Fibroblast of skin of right biceps (primary cell): ENCODE measurements at places on chromosomes 16 and 17.

DNA sequence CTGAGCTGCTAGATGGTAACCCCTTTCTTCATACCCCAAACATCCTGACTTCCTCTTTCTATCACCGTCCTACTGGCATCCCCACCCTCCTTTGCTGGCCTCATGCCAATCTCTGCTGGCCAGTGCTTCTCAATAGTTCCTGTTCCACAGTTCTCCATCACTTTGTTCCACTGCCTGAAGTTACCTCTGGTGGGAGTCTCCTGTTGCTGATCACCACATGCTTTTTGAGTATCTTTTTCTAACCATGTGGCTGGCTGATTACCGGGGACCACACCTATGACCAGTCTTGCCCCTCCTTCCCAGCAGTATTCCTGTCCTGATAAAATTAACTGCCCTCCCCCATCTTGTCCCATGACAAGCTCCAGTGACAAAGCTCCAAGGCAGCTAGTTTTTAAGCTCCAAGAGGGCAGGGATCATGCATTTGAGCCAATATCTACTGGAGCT, 380.4 kb upstream of the CCL2 start:
- DNase-seq: no peak

GRCh38 chr16:64887651-64888050, 234.2 kb downstream of the CDH11 start:
- DNase-seq: no peak

DNA sequence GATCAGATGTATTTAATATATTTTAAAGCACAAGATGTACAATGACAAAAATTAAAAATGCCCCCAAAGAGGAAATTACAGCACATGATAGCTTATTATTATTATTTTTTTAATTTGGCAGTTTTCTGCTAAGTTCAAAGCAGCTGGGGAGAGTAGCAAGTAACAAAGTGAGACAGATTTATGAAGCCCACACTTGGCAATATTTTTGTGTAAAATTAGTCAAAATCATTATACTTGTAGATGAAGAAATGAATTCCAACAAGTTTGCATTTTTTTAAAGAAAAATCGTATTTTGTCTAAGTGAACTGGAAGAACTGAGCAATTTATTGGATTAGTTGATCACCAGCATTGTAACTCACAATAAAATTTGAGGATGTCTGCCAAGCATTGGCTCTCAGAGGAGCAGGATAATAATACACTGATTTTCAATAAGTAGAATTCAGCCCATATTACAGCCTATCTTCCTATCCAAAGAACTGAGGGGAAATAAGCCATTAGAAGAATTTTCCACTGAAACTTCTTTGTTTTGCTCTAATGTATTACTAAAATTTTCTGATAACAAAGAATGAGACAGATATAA, 215.6 kb downstream of the MAP2K6 start:
- DNase-seq: no peak

DNA sequence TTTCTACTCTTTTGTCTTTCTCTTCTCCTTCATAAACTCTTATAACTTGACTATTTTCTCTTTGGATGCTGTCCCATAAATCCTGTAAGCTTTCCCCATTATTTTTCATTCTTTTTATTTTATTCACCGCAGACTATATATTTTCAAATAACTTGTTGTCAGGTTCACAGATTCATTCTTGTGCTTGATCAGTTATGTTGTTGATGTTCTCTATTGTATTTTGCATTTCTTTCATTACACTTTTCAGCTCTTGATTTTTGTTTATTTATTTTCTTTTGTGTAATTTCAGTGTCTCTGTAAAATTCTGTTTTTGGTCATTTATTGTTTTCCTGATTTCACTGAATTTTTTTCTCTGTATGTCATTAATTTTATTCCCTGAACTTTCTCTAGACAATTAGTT, 49.2 kb downstream of the EFCAB13 start:
- DNase-seq: no peak

DNA sequence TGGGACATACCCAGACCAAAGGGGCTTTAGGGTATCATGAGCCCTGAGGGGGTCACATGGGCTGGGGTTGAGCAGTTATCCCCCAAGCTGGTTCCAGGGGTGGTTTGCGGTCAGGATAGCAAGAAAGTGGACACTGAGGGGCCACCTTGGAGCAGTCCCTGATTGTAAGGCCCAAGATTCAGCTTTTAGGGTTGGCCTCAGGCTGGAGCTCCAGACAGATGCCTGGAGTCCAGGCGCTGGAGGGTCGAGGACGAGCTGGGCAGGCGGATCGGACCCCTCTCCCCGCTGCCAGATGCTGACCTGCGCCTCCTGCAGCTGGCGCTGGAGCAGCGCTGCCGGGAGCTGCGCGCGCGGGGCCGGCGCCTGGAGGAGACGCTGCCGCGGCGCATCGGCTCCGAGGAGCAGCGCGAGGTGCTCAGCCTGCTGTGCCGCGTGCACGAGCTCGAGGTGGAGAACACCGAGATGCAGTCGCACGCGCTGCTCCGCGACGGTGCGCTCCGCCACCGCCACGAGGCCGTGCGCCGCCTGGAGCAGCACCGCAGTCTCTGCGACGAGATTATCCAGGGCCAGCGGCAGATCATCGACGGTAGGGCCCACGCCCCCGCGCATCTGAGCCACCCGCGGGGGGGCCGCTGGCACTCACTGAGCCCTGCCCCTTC, 10.0 kb downstream of the BTBD17 start:
- DNase-seq: no peak

DNA sequence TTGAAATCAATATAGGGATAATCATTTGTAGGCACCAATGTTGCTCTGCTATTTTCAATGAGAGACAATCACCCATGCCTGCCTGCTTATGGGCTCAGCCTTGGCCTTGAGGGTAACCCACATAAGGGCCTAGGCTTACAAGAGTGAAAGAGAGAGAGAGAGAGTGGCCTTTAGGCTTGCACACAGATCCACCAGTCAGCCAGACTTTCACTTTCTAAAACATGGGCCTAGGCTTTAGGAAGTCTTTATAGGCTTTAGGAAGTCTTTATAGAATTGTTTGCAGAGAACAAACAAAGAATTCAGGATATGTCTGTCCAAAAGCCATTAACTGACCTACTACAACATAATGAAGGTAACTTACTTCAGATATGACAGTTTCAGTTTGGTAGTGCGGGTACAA, 3.4 kb downstream of the ABCA9 start:
- no peak for DNase-seq

DNA sequence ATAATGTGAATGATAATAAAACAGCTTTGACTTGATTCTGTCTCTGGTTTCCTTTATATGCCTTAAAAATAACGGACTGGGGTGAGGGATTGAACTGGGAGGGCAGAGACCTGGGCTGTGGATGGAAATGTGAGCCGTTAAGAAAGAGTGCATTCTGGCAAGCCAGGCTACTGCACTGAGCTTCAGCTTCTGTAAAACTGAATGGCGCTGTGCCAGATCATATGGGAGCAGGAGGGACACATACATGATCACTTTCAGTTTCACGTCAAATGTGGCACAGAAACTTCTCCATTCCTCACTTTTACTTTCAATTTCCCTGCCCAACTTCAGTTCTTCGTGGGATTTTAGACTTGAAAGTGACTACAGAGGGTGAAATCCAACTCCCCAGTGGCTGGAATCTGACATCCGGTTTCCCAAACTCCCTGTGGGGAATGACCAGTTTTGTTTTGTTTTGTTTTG, 1.1 kb downstream of the MT2A start:
- DNase-seq: peak; percentile 81

DNA sequence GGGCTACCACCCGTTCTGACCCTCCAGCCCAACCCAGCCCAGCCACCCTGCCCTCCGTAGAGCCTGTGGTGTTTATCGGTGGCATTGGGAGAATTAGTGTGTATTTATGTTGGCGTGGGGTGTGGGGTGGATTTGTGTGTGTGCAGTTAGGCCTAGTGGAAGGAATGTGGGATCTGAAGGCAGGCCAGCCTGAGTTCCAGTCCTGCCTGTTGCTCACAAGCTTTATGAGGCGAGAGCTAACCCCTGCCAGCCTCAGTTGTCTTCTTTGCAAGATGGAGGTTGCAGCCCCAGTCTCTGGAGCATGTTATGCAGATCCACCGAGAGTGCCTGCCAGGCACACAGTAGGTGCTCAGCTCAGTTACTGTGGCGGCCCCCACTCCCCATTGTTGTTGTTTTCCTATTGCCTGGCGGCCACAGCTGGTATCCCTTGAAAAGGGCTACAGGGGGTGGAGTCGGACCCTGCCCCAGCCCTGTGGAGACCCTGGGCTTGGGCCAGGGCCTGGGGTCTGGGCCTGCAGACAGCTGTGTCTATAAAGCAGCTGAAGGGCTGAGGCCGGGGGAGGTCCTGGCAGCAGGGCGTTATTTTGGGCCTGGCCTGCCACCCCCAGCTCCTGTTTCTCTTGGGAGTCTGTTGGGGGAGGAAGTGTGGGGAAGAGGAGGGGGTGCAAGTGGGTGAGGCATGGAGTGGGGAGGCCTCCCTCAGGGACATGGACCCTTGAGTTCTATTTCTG, 5.1 kb downstream of the ERBB2 start:
- DNase-seq: peak; percentile 8

DNA sequence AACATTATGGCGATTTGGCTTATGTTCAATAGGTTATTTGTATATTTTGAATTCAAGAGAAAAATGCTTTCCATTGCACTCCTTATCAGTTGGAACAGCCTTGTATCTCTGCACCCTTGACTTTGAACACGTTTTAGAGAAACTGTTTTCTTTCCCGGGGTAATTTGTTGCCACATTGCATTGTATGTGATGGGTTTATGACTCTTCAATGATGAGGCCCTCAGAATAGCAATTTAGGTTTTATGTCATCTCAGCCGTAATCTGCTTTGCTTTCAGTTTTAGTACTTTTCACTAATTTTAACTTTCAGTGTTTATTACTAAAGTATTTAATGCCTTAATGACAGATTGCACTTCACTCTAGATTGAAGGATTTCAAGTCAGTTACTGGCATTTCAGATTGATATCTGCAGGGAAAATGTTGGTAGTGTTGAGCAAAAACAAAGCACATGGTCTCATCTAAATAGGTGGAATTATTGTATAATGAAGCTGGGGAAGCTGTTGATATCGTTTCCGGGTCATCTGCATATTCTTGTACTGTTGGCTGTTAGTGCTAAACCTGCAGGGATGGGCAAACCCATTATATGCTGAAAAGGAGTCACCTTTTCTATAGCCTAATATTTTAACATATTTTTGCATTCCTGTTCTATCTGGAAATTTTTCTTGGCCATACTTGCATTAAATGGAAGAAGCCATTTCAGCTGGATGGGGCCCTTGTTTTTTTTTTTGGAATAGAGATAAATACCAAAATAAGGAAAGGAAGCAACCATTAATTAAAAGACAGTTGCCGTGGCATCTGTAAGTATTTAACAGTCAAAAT, 2.0 kb downstream of the LUC7L3 start:
- DNase-seq: no peak

DNA sequence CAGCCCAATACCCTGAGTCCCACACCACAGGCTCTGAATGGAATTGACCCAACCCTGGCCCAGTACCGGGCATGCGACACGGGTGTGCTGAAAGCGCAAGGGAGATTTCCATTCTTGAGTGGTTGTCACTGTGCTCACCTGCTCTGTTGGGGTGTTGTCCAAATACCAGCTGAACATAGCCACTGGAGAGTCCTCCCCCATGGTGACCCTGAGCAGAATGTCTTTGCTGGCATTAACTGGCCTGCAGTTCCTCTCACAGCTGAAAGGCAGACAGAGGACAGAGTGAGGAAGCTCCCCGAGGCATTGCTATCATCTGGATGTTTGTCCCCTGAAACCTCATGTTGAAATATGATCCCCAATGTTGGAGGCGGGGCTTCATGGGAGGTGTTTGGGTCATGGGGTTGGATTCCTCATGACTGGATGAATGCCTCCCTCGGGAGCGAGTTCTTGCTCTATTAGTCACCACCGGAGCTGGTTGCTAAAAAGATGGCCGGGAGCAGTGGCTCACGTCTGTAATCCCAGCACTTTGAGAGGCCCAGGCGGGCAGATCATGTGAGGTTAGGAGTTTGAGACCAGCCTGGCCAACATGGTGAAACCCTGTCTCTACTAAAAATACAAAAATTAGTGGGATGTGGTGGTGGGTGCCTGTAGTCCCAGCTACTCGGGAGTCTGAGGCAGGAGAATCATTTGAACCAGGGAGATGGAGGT, 57.3 kb upstream of the BCO1 start:
- peak; percentile 99 for DNase-seq

- no peak for DNase-seq
Observed at GRCh38 chr16:66840883-66841282, 3.3 kb upstream of the CA7 start.

- DNase-seq: no peak
Observed at GRCh38 chr17:66971730-66972441, 7.4 kb downstream of the CACNG4 start.

- DNase-seq: peak; percentile 19
Observed at GRCh38 chr17:81057079-81057730, 22.3 kb downstream of the BAIAP2 start.

GRCh38 chr16:19316846-19317245, 31.3 kb downstream of the CLEC19A start:
- no peak for DNase-seq

DNA sequence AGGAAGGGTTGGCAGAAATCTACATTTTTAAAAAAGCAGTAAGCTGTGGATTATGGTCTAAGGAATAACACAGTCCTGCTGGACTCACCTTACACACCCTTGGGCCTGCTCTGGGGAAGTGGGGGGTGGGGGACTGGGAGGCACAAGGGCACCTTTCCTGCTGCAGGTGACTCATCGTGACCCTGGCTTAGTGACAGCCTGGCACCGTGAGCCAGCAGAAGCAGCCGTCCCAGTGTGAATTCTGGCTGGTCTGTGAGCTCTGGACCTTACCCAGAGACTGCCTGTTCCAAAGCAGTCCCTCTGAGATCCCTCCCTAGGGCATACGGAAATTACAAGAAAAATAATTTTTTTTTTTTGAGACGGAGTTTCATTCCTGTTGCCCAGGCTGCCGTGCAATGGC, 4.2 kb upstream of the CRK start:
- no peak for DNase-seq

GRCh38 chr16:87414251-87414680, 22.1 kb downstream of the MAP1LC3B start:
- no peak for DNase-seq

DNA sequence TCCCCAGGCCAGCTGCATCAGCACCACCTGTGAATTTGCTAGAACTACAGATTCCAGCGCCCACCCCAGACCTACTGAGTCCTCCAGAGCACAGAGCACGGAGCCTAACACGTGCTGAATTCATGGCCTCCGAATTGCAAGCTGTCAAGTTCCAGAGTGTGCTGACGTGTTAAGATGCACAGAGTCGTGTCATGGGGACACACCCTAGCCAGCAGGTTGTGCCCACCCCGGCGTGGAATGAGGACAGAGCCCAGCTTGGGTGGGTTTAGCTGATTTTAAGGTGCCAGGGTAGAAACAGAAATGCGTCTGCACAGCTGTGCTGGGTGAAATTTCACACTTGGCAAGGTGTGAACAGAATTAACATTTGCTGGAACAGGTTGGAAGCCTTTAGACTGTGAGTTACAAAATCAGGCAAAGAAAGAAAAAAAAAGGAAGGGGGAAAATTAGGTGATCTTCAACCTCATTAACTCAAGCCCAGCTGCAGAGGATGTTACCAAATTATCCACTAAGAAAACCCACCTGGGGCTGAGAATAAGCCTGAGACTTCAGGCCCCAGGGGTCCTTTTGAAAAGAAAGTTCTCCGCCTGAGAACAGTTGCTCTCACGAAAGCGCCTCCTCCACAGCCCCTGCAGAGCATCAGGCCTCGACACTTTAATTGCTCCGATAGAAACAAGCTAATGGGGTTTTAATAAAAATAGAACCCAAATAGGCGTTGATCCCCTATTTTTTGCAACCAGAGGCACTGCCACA, 27.1 kb downstream of the GINS3 start:
- no peak for DNase-seq

GRCh38 chr16:1311738-1312466, 2.5 kb downstream of the UBE2I start:
- no peak for DNase-seq

GRCh38 chr16:80894091-80894490, 89.7 kb upstream of the CDYL2 start:
- DNase-seq: no peak

- no peak for DNase-seq
Observed at GRCh38 chr16:2019518-2019920, at the start of gene NPW. Gene NPW (plus strand): TSS chr16:2019785.
